HS-27A (cell line): ENCODE measurements at places on chromosomes 6 and 20.

GRCh38 chr6:168248148-168248620 lies 71.4 kb downstream of the DACT2 start:
- no peak for DNase-seq

DNA sequence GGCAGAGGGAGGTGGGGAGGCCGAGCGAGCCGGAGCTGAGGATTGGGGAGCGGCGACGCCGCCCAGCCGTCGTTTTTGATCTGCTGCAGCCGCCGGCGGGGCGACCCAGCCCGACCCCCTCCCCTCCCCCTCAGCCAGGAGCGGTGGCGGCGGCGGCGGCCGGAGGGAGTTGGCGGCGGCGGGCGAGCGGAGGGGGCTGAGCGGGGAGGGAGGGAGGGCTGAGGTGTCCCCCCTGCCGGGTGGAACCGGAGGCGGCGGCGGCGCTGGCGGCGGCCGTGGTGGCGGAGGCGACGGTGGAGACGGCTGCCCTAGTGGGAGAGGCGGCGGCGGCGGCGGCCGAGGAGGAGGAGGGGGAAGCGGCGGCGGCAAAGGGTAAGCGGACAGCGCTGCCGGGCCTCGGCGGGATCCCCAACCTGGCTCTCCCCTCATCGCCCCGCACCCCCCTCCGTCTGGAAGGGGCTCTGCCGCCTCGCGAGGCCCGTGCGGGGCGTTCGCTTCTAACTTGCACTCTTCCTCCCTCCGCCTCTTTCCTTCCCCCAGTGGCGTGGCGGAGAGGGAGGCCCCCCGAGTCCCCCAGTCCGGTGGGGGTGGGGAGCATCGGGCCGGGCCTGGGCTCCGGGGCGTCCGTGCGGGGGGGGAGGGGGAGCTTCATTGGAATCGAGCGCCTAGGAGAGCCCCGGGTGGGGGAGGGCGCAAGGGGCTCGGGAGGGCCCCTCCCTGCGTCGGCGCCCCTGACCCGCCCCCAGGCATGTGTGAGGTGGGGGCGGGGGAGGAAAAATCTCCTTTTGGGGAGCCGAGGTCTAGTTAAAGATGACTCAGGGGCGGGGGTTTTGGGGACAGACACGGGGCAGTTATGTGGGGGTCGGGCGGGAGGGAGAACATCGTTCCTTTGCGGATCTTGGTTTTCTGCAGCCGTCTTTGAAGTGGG lies at the start of gene TAB2:
Gene TAB2, plus strand, starts transcription at position 69 of the 928 bp plus-strand sequence. CDS start 52,286 bp downstream, outside the sequence.
- DNase-seq: no peak

- no peak for DNase-seq
Measured at GRCh38 chr6:68159433-68159832, 475.6 kb upstream of the ADGRB3 start.

GRCh38 chr20:57713505-57713903 lies 3.7 kb upstream of the PMEPA1 start:
- DNase-seq: no peak

DNA sequence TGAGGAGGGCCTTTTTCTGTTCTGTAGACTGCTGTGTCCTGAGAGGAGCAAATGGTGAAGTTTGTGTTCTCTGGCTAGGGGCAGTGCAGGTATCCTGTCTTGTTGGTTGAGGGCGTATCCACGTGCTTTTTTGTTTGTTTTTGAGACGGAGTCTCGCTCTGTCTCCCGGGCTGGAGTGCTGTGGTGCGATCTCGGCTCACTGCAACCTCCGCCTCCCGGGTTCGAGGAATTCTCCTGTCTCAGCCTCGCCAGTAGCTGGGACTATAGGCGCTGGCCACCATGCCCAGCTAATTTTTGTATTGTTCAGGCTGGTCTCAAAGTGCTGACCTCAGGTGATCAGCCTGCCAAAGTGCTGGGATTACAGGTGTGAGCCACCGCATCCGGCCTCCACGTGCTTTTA lies 10.8 kb upstream of the PXDC1 start:
- DNase-seq: no peak

DNA sequence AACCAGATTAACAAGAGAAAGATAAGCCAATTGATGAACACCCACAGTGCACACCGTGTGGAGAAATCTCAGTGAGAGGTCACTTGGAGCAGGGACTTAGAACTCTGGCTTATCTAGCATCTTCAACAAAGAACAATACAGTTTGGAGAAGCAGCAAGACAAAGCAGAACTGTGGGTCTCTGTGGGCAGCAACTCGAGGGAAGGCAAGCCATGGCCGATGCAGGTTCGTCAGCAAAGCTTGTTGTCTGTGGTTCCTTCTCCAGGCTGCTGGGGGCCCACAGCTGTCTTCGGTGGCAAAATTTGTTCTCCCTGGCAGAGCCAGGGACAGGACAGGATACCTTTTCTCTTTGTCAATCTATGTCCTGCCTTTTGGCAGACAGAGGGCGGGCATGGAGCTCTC lies 22.1 kb downstream of the RPP40 start:
- DNase-seq: no peak

DNA sequence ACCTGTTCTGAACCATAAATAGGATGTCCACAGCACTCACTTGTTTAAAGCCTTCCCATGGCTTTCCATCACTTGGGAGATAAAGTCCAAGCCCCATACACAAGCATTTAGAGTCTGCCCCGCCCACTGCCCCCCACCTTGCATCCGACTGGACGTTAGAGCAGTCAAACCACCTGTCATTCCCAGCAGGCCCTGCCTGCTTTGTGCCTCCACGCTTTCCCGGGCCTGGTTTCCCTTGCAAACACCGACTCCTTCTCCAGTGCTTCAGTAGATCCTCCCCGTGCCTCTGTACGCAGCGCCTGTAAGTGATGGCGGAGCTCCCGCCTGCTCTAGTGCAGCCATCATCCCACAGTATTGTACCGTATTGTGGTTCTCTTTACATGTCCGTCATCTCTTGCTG lies 38.3 kb upstream of the INSM1 start:
- no peak for DNase-seq

- no peak for DNase-seq
Measured at GRCh38 chr6:151065027-151065815, 174.5 kb upstream of the AKAP12 start.

- DNase-seq: no peak
Measured at GRCh38 chr6:153096792-153097191, 34.3 kb downstream of the RGS17 start.

DNA sequence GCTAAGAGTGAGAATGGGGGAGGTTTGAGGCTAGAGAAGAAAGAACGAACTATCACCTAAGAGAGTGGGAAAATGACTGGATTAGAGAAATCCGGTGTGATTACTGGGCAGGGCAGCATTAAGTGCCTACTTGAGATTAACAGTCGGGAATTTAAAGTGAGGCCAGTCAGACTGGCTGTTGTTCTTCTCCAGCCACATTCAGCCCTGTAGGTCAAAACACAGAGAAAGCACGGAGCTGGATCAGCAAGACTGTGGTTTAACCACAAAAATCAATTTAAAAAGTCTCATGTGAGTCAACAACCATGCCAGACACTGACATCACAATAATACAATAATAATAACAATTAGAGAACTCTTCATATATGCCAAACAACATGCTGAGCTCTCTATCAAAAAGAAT lies 301.9 kb upstream of the SGK1 start:
- no peak for DNase-seq

DNA sequence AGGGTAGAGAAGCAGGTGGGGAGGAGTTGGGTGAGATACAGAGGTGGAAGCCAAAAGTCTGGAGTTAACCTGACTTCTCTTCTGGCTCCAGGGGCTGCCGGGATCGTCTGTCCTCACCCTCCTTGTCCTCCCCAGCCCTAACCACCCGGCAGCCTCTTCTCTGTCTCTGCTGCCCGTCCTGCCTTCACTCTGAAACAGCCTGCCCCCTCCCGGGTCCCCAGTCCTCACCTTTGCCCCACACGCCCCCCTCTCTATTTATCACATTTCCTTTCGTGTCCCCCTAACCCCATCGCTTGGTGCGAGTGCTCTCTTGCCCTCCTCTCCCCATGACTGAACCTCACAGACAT lies 5.7 kb downstream of the RING1 start:
- DNase-seq: no peak

- no peak for DNase-seq
Measured at GRCh38 chr6:140343128-140343527, 968.7 kb upstream of the CITED2 start.

GRCh38 chr6:299104-299980 lies 7.1 kb downstream of the DUSP22 start:
- no peak for DNase-seq

GRCh38 chr20:43963233-43963632 lies 48.6 kb downstream of the TOX2 start:
- no peak for DNase-seq

GRCh38 chr6:137821491-137821890 lies 45.6 kb upstream of the TNFAIP3 start:
- no peak for DNase-seq

DNA sequence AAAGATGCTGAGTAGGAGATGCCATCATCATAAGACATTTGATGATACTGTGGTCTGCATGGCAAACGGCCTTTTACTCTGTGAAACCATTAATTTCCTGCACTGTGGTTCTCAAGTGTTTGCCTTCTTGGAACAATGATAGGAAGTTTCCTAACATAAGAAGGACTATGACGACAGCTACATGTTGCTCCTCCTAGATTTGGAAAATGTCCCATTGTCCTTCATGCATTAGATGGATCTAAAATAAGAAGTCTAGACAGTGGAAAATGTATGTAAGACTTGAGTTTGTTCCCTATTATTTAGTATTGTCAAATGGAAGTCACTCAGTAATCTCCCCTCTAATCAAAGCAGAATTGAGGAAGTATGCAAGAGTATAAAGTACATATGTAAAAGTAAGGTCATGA lies 98.5 kb upstream of the TMEM170B start:
- no peak for DNase-seq

GRCh38 chr6:6738922-6739716 lies 150.6 kb downstream of the LY86 start:
- no peak for DNase-seq

DNA sequence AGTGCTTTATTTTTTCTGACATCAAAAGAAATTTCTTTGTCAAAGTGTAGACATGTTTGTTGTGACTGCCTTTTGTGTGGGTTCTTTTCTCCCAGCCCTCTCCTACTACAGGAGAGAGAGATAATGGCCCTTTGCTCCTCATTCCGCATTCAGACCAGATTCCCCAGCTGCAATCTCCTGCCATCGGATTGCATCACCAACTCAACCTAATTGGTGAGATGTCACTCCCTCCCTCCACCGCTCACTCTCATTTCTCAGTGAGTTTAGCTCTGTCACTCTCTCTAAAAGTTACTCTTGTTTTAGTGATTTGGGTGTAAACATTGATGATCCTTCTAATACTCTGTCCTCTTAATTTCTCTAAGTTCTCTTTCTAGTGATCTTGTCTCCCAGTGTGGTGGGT lies 22.7 kb downstream of the UTRN start:
- DNase-seq: no peak
